ENCODE measurements at places on chromosomes 2 and 18.

GRCh38 chr2:98550165-98550564 lies 58.1 kb downstream of the COA5 start:
- no peak for DNase-seq

DNA sequence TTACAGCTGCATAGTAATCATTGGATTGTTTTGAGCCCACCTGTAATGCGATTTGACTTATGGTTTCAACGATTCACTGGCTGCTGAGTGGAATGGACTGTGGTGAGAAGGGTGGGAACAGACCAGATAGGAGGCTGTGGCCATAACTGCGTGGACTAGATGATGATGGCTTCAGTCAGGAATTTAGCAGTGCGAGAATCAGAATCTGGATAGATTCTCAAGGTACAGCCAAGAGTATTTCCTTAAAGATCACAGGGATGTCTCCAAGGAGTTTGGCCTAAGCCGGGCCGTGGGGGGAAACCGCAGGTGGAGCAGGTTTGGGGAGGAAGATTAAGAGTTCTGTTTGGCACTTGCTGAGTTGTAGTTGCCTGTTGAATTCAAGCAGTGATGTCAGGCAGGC lies 44.0 kb upstream of the CHMP1B start:
- DNase-seq: no peak

- DNase-seq: no peak
Observed at GRCh38 chr2:235568431-235568830, 74.6 kb downstream of the AGAP1 start.

GRCh38 chr2:224861266-224861665 lies 145.1 kb upstream of the CCDC195 start:
- DNase-seq: no peak

DNA sequence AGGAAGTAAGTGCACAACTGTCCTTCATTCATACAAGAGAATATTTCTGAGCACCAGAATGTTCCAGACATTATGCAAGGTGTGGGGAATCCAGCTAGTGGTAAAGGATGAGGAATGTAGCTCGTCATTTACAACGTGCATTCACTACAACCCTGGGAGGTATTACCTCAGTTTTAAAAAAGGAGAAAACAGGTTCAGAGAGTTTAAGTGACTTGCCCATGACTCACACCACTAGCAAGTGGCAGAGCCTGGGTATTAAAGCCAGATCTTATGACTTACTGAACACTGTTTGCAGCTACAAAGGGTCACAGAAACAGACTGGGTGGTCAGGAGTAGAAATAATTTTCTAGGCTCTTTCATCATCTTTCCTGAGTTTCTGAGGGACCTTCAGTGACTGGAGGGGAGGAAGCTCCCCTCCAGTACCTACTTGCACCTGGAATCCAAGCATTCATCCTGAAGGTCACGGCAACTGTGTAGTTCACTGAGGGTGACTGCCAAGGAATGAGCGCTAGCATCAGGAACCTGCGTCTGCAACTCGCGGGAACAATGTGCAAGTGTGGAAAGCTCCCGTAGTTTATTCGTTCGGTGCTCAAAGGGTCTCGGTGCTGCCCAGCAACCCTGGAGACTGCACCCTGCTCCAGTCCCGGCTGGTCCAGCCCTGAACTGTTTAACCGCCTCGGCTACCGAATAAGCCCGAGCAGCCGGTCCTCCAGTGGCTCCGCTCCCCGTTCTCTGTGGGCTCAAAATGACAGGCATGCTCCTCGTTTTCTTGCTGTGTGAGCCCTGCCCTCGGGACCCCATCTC lies 647 bp downstream of the CCDC121 start:
- no peak for DNase-seq

- no peak for DNase-seq
Observed at GRCh38 chr18:8362863-8363262, 246.4 kb upstream of the RAB12 start.

DNA sequence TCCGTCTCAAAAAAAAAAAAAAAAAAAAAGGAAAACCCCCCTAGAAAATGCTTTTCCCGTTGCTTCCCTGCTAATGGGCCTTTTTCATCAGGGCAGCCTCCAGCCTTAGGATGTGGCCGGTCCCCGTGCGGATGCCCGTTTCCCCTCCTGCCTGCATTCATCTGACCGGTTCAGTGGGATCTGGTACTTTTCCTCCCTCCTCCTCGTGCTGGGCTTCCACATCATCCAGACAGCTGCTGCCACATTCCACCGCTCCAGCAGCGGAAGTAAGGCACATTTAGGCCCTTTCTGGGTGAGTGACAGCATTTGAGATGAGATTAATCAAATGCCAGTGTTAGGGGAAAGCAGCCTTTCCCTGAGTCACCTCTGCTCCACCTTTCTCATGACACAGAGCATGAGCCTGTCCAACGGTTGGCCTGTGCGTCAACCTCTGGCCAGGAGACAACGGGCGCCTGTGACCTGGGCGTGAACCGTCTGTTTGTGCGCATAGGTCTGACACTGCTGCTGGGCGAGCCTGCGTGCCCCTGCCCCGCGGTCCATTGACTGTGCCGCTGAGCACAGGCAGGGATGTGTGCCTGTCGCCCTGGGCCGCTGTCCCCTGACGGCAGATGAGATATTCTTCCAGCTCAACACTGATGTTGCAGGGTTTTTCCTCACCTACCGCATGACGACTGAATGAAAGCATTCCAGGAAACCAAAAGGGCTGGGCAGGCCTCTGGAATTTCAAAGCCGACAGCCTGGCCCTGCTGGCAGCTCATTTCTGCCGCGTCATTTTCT lies 174.0 kb downstream of the TGIF1 start:
- no peak for DNase-seq

GRCh38 chr2:47046271-47046670 lies 108.8 kb downstream of the STPG4 start:
- no peak for DNase-seq

DNA sequence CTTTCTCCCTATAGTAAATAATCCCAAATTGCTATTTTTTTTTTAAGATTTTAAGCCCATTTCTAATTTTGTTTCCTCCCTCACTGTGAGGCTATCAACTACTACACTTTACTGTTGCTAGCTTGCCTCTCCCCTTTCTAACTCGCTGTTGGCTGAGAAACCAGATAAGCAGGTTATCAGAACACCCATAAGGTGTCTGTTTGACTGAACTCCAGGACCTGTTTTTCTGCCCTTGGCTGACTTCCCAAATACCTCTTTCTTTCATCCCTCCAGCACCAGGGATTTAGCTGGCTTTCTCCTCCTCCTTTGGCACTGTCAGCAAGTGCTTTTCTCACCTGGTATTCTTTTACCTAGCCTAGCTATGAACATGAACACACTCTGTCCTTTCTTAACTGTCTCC lies 11.1 kb downstream of the TRAK2 start:
- no peak for DNase-seq

DNA sequence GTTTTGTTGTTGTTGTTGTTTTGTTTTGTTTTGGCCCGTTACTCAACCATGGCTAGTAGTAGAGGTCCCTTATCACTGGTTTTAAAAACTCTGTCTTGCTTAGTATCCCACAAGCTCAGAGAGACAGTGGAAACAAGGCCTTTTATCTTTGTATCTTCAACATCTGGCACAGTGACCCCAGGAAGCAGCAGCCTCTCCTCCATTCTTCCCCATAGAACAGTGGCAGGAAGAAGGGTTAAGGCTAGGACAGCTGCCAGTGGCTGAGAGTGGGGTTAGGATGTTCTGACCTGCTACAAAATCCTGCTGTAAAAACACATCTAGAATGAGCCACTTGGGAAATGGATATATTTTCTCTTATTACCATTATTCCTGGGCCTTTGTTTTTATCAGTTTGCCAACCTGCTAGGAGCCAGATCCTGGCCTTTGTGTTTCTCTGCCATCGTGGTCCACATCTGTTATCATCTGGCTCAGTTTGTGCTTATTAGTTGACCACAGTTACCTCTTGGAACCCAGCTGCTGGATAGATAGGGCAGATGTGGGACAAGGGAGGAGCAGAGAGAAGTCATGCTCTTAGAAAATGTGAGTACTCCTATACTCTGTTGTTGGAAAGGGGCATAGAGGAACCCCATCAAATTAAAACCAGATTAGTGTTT lies 246.8 kb downstream of the AGPS start:
- DNase-seq: no peak

- DNase-seq: no peak
Observed at GRCh38 chr18:53018791-53019190, 678.8 kb downstream of the DCC start.

DNA sequence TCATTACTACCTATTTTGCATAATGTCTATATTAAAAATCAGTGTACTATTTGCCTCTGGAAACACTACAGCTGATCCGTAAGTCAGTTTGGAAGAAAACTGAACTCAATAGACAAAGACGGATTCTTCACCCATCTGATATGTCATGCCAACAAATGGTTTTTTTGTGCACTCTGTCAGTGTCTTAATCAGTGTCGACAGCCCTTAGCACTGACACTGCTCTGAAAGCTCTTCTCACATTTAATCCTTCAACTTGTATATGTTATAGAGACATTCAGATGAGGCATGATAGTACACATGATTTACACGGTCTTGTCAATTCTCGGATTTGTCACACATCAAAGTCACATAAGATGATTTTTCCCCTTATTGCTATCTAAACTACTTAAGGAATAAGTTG lies 347.5 kb upstream of the GALNT5 start:
- no peak for DNase-seq

DNA sequence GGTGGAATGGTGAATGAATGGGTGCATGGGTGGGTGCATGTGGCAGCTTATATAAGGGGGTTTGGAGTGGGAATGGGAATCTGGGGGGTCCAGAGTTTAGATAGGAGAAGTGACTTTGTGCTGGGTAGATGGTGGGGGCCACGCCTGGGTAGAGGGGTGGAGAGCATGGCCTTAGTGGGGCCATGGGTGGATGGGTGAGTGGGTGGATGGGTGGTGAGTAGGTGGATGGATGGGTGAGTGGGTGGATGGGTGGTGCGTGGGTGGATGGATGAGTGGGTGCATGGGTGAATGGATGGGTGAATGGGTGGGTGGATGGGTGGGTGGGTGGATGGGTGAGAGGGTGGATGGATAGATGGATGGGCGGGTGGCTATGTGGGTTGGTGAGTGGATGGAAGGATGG lies 53.9 kb downstream of the MYO7B start:
- DNase-seq: no peak

GRCh38 chr18:12455496-12455895 lies 47.8 kb downstream of the PRELID3A start:
- no peak for DNase-seq

DNA sequence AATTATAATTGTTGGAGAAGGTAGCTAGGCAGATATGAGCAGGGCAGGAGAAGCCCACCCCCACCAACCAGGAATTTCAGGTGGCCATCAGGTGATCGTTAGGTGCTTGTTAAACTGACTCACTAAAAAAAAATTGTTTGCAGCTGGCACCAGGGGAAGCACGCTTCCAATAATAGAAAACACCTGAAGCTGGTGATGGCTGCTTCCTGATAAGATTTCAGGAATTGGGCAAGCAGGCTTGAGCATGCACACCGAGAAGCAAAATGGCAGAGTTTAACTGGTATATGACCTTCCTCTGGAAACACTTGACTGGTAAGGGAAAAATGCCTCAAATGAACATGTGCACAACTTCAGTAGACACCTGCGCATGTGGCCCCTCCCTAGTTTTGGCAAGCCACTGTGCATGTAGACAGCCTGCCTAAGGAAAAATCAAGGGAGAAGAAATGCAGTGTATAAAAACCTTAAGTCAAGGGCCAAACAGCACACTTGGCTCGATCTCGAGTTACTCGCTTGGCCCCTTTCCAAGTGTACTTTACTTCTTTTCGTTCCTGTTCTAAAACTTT lies 292.8 kb downstream of the CCDC85A start:
- DNase-seq: no peak

DNA sequence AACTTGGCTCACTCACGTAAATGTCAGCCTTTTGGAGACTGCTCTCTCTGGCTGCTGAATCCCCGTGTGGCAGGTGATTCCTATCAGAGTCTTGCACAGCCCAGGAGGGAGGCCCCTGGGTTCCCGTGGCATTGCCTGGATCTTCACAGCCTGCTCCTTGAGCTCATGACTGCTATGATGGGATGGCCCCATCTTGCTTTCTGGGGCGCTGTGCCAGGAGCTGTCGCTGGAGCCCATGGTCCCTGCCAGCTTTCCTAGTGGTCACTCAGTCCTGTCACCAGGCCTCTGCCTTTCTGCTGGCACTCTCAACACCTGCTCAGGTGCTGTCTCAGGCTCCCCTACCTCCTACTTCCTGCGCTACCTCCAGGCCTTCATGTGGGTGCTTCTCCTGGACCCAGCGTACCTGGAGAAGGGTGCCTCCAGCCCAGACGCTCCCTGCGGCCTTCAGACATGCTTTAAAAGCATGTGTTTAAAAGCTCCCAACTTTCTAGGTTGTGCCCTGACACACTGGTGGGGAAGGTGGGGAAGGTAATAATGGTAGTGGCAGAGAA lies 110.1 kb downstream of the MCFD2 start:
- no peak for DNase-seq

DNA sequence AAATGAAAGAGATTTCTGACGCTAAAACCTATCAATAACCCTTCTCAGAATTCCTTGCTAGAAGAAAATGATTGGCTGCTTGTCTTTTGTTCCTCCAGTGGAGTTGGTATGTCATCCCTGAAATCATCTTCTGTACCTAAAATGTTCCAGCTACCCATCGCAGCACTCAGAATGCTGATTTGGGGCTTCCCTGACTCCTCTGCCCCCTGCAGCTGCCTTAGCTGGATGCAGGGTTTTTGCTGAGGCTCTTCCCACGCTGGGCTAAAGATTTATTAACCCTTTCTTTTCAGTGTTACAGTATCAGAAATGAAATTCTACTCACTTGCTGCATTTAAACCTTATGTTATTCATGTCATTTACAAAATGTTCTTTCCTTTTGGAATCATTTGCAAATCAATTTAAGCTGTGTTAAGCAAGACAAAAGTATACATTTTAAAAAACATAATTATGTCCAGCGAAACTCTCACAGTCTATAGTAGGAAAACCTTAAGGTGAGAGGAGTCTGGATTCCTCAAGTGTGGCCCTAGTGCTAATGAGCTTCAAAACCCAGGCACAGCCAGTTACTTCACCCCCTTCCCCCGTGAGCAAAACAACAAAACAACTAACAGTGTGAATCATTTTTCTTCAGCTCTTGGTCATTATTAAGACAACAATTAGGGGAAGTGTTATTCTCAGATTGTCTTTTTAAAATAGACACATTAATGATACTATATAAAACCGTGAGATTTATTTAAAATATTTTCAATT lies 32.8 kb downstream of the PKP4 start:
- no peak for DNase-seq

- DNase-seq: no peak
Observed at GRCh38 chr2:85215448-85216401, 82.5 kb downstream of the TCF7L1 start.

DNA sequence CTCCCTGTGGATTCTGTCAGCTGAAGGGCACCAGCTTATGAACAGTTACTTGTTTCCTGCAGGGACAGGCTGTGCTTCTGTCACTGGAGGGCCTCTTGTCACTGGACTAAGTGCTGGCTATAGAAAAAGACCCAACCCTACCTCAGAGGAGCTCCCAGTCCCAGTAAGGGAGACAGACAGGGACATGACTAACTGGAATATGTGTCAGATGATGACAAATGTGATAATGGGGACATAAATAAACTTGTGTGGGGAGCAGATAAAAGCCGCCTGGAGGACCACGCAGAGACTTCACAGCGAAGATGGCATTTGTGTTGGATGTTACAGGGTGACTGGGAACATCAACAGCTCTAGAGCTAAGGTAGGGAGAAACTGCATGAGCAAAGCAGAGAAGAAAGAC lies 95.0 kb downstream of the MAPRE2 start:
- DNase-seq: no peak

GRCh38 chr2:119227346-119227745 lies 3.7 kb downstream of the STEAP3 start:
- no peak for DNase-seq
